ENCODE measurements at places on chromosomes 1 and 21.

GRCh38 chr1:230285351-230285750, 140.8 kb downstream of the PGBD5 start:
- no peak for DNase-seq

DNA sequence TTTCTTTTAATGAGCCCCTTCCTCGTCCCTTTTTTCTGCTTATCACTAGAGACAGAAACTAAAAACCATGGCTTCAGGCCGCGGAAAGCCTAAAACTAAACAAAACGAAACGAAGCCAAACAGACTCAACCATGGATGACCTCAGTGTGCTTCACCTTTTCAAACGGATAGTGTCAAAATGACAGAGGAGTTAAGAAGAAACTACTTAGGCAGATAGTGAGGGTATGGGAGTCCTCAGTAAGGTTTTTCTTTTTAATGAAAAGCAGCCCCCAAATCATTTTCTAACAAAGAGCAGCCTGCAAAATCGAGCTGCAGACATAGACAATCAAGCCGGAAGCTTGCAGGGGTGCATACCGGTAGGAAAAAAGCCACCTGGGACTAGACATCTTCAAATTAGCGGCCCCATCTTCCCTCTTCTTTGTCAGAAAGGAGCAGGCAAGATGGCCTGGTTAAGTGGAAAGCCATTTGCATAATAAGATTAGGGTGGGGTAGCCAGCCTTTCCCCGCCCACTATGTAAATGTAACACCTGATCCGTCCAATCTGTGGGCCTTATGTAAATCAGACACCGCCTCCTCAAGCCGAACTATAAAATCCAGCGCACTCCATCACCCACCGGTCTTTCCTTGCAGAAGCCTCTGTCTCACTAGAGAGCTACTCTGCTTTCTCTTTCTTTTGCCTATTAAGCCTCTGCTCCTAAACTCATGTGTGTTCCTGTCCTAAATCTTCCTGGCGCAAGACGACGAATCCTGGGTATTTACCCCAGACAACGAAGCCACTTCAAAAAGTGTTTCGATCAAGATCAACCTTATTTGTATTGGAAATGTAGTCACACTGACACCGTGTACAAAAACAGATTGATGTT, 6.2 kb upstream of the ERO1B start:
- no peak for DNase-seq

DNA sequence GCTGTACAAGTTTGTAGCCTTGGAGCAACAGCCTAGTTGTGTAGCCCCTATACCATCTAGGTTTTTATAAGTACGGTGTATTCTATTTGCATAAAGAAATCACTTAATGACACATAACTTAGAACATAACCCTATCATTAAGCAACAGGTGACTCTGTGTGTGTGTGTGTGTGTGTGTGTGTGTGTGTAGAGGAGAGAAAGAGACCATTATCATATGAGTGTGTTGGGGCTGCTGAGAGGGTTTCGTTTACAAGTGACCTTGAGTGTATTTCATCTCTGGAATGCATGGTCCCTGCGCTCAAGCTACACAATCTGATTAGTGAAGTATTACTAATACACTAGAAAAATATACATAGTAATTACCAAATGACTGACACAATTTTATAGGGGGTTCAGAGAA, 115.1 kb downstream of the RABGAP1L start:
- DNase-seq = no peak

DNA sequence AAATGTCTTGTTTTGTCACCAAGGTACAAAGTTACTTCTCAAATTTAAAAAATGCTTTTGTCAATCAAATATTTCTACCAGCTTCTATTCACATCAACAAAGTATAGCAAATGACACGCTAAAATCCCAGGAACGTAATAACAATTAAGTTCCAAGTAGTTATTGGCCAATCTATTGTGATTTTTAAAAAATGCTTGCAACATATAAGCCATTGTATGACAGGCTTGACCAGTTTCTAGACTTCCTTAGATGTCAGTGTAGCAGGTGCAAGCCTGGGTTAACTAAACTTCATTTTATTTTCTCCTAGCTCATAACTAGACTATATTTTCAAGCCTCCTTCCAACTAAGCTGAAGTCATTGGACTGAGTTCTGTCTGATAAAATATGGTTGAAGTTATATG, 494.5 kb upstream of the PKN2 start:
- no peak for DNase-seq

DNA sequence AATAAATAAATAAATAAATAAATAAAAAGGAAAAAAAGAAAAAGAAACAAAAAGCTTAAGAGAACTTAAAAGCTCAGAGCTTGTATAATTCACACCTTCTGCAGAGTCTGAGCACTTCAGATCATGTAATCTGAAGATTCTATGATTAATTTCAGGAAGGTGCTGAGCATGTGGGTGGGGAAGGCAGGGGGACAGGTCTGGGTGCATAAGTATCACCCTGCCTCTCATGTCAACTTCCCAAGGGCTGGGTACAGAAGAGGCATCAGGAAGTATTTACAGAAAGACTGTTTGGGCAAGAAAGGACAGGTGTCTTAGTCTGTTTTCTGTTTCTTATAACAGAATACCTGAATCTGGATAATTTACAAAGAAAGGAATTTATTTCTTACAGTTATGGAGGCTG, 20.4 kb upstream of the PADI2 start:
- DNase-seq = no peak

DNA sequence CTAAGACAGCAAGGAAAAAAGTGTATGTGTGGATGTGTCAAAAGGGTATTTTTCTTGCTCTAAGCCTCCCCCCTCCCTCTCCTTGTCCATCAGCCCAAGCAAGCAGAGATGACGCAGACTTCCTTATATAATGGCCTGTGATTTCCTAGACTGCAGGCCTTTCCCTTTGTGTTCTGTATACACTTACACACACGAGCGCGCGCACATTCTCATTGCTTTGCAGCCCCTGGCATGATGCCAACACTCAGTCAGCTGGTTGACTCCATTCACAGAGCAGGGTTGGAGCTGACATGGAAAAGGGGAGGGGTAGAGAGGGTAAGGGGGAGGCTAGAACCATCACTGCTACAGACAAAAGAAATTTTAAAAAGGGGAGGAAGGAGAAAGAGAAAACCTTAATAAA, 41.8 kb downstream of the GATAD2B start:
- peak; percentile 3 for DNase-seq

- DNase-seq = no peak
Measured at GRCh38 chr1:20834780-20835179, 47.7 kb upstream of the HP1BP3 start.

- no peak for DNase-seq
Measured at GRCh38 chr1:20192364-20192763, 6.0 kb upstream of the PLA2G2C start.

- DNase-seq = no peak
Measured at GRCh38 chr1:234154320-234155251, 218.7 kb upstream of the COA6 start.

DNA sequence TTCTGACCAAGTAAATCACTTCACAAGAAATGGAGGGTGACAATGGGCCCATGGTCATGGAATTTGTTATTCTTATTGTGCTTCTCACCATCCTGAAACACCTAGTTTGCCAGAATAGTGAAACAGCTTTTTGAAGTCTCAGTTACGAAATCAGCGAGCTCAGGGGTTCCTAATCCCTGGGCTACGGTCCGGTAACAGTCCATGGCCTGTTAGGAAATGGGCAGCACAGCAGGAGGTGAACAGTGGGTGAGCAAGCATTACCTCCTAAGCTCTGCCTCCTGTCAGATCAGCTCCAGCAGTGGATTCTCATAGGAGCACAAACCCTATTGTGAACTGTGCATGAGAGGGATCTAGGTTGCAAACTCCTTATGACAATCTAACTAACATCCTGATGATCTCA, 1356.3 kb downstream of the KCNT2 start:
- DNase-seq = no peak

GRCh38 chr1:19300211-19300610, 11.6 kb upstream of the AKR7A3 start:
- DNase-seq = no peak

DNA sequence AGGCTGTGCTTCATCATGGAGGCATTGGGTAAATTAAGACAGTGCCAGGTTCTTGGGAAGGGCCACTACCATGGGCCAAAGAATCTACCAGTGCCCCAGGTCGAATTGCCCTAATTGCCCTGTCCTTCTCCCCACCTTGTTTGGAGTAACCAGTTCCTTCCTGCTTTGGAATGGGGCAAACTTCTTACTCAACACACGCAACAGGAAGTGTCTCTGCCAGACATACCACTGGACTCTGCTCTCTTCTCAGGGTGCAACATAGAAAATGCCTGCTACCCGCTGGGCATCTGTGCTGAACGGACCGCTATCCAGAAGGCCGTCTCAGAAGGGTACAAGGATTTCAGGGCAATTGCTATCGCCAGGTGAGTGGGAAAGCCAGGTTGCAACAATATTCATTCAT, 15.8 kb downstream of the CDA start:
- DNase-seq = no peak

DNA sequence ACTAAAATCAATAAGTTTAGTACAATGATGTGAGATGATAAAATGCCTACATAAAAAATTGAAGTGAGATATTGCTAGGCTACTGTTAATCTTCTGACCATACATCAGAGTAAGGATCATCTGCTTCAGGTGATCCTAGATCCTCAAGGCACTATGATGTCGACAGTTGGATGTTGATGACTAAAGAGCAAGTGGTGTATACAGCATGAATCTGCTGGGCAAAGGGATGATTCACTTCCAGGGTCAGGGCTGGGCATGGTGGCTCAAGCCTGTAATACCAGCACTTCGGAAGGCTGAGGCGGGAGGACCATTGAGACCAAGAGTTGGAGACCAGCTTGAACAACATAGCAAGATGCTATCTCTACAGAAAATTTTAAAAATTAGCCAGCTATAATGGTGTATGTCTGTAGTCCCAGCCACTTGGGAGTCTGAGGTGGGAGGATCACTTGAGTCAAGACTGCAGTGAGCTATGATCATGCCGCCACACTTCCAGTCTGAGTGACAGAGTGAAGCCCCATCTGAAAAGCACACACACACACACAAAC, 24.6 kb downstream of the NUF2 start:
- no peak for DNase-seq

DNA sequence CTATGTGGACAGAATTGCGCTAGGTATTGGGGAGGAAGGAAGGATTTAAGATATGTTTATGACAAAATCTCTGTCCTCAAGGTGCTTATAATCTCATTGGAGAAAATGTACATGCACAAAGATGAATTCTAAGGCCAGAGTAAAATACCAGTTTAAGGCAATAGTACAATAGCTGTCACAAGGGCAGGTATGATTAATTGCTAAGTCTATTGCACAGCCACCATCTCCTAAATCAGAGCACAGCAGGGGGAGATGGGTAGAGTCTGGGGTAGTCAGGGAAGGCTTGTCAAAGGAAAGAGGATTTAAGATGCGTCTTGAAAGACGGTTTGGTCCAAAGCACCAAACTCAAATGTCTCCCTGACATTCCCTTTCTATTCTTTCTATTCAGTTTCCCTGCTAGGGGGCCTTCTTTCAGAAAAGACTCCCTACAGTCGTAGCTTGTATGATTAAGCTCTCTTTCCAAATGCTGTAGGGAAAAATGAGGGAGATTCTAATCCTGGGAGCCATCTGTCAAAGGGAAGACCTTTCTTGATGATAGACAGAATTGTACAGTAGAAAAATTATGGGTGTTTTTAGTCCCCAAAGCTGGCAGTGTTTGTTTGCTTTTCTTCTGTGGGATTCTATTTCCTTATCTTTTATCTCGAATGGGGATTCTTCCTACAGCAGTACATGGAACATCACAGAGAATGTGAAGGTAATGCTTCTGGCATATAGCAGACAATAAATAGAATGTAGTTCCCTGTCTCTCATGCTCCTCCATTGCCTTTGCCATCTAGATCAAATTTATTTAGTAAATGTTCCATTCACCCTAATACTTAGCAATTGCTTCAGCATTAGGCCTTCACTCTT, 107.6 kb upstream of the NFIA start:
- no peak for DNase-seq

DNA sequence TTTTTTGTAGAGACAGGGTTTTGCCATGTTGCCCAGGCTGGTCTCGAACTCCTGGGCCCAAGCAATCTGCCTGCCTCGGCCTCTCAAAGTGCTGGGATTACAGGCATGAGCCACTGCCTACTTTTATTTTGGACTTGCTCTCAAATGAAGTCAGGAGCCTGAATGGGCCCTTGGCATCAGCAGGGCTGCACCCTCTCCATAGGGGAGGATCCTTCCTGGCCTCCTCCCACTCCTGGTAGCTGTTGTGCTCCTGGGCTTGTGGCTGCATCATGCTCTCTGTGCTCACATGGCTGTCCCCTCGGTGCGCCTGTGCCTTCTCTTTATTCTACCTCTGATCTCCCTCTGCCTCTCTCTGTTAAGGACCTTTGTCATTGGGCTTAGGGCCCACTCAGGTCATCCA, 46.4 kb upstream of the DISP3 start:
- no peak for DNase-seq

Data from activated T-cell treated with anti-CD3 and anti-CD28 coated beads for 4 hours (primary cell).